Esophagus muscularis mucosa (tissue), 4 donors: ENCODE measurements at places on chromosomes 5 and 9. TPM values are rescaled to one million over a fixed set of nuclear protein-coding genes. Genes with fewer than 3 reads are reported as not detected.

DNA sequence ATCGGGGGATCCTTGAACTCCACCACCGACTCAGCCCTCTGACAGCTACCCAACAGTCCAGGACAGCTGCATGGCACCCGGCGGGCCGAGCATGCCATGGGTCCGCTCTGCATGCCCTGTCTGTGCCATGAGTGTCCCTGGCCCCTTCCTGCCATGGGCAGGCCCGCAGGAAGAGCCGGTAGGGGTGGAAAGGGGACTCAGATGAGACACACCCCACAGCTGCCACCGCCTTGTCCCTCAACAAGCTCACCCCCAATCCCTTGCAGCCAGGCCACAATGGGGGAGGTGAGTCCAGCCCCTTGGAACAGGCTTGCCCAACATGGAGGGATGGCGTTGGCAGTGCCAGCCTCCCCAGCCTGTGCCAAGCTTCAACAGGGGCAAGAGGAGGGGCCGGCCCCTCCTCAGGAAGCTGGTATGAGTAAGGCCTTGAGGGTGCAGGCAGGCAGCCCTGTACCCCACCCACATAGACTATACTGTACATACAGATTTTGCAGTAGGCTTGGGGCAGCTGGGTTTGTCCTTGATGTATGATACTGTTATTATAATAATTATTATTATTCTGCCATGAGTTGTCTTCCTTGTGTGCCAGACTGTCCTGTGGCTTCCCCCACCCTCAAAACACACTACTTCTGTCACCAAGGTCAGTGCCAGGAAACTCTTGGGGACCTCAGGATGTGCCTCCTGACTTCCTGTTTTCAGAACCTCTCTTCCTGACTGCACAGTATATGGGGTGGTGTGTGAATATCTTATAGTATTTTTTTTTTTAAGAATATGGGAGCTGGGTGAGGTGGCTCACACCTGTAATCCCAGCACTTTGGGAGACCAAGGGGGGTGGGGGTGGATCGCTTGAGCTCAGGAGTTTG is 12.0 kb upstream of the SLC34A1 start:
- H3K4me1 ChIP-seq: peaks cover 33% of the 10 kb centered on the region
- no peaks in the 10 kb centered on the region for H3K36me3 ChIP-seq
- no peak overlapping the region for H3K27ac ChIP-seq
- H3K4me3 ChIP-seq: no peak overlapping the region
- no peaks in the 10 kb centered on the region for H3K27me3 ChIP-seq
- DNase-seq: no peak

DNA sequence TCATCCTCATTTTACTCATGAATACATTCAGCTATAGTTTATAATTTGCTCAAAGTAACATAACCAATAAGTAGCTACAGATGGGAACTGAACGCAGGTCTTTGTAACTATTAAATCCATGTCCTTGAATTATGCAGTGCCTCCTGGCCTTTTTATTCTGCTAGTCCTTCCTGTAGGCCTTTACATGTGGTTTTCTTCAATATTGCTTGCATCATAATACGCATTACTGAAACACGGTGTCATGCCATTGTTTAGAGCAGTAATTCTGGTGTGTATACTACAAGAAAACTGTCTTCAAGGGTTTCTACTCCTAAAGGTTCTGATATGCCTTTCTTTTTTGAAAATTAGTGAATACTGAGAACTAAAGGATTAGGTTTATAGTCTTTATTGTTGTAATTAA is 20.7 kb downstream of the CWC27 start:
- DNase-seq: no peak
- no peaks in the 10 kb centered on the region for H3K4me1 ChIP-seq
- H3K27me3 ChIP-seq: no peaks in the 10 kb centered on the region
- peaks cover 17% of the 10 kb centered on the region for H3K36me3 ChIP-seq

GRCh38 chr5:57335092-57335660 is 147.4 kb downstream of the ACTBL2 start:
- no peak for DNase-seq
- H3K27me3 ChIP-seq: no peaks in the 10 kb centered on the region
- H3K27ac ChIP-seq: no peak overlapping the region
- H3K36me3 ChIP-seq: no peaks in the 10 kb centered on the region

- peak overlapping the region; percentile 90 for H3K27ac ChIP-seq
- H3K36me3 ChIP-seq: no peaks in the 10 kb centered on the region
- peaks cover 10% of the 10 kb centered on the region for H3K4me1 ChIP-seq
- no peak for DNase-seq
Measured at GRCh38 chr5:65482296-65482735, 596 bp upstream of the ADAMTS6 start.

DNA sequence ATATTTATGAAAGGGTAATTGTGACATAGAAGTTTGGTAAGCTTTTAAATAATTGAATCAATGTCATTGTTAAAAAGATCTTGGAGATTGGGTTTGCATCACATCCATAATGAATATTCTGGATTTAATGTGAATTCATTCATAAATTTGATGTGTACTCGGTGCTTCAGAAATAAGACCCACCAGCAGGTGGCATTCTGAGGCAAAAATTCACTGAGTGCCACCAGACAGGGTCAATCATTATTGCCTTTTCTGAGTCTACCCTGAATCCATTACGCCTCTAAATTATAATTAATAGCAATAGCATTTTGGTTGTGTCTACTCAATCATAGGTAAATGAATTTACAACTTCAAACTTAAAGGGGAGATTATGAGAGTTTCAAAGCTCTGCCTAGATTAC is 1.0 kb downstream of the TRPC7 start:
- no peaks in the 10 kb centered on the region for H3K36me3 ChIP-seq
- no peak overlapping the region for H3K4me3 ChIP-seq
- no peaks in the 10 kb centered on the region for H3K27me3 ChIP-seq
- no peak for DNase-seq
- H3K27ac ChIP-seq: no peak overlapping the region
- H3K4me1 ChIP-seq: no peaks in the 10 kb centered on the region

GRCh38 chr5:37804401-37804800 is 35.4 kb downstream of the GDNF start:
- no peak overlapping the region for H3K4me3 ChIP-seq
- H3K36me3 ChIP-seq: no peaks in the 10 kb centered on the region
- H3K27ac ChIP-seq: no peak overlapping the region
- H3K4me1 ChIP-seq: peaks cover 30% of the 10 kb centered on the region
- DNase-seq: no peak

- no peaks in the 10 kb centered on the region for H3K27me3 ChIP-seq
- H3K4me3 ChIP-seq: no peak overlapping the region
Measured at GRCh38 chr9:94127806-94128205, 43.5 kb downstream of the PTPDC1 start.

DNA sequence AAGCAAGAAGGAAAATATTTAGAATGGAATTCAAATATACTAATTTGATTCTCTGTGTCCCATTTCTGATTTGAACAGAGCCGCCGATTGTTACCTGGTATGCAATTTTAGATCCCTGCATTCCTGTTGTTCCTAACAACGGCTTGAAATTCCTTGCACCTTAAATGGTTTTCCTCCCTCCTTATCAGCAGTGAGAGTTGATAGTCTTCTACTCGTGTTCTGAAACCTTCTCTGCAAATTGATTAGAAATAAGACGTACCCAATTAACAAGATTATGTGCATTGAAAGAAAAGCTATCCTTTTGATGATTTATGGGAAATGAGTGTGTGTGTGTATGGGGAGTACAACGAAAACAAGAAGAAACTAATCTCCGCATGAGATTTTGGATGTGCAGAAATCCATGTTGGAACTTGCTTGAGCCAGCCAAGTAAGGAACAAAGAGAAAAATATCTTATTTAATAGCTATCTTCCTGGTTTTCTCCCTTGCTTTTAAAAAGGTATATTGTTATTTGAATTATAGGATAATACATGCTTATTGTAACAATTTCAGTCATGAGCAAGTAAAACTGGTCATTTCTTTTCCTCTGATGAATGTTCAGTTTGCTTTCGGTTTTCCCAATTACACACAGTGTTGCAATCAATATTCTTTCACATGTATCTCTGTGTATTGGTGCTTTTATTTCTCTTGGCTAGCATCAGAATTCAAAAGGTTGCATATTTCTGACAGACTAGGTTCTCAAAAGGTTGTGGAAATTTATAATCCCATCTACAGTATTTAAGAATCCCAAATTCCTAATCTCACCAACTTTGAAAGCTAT is 211.1 kb upstream of the ACTBL2 start:
- DNase-seq: no peak
- H3K36me3 ChIP-seq: no peaks in the 10 kb centered on the region
- peak overlapping the region; percentile 4 for H3K4me3 ChIP-seq

DNA sequence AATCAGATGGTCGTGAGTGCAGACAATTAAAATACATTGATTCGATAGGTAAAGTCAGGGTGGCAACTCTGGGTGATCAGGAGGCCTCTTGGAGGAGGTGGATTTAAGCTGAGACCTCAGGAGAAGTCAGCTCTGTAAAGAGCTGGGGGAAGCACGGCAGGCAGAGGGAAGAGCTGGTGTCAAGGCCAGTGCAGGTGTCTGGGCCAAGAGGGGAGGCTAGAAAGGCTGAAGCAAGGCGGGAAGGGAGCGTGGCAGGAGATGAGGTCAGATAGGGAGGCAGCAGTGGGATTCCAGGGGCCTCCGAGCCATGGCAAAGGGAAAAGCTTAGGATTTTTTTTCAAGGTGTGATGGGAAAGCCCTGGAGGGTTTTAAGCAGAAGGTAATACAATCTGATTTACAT is 178.7 kb downstream of the FSTL4 start:
- H3K27me3 ChIP-seq: no peaks in the 10 kb centered on the region
- H3K4me1 ChIP-seq: no peaks in the 10 kb centered on the region
- H3K27ac ChIP-seq: no peak overlapping the region
- no peak overlapping the region for H3K4me3 ChIP-seq

DNA sequence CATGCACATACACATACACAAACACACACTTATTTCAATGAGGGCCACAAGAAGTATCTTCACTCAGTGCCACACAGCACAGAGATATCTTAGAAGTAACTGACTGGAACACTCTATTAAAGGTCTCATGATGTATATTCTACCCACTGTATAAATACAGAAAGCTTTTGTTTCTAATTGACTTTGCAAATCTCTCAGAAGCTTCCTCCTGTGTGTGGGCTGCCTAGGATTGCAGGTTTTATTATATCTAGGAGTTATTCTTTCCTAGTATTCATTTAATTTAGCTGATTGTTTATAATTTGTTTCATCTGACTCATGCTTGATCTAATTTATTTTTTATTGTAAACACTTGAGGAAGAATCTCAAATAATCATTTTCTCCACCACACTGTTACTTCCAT is 262.4 kb upstream of the ACTBL2 start:
- H3K4me1 ChIP-seq: no peaks in the 10 kb centered on the region
- H3K27ac ChIP-seq: no peak overlapping the region
- H3K4me3 ChIP-seq: no peak overlapping the region
- H3K36me3 ChIP-seq: no peaks in the 10 kb centered on the region

DNA sequence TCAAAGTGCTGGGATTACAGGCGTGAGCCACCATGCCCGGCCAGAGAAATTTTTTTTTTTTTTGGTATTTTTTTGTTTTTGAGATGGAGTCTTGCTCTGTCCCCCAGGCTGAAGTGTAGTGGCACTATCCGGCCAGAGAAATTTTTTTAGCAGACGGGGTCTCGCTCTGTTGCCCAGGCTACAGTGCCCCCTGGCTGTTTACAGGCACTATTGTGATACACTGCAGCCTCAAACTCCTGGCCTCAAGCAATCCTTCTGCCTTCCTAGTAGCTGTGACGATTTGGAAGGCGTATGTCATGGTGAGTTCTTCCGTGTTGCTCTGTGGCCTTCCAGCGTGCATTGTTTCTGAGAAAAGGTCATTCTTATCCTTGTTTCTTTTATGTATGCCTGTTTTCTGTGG is 47.5 kb downstream of the CNOT6 start:
- H3K36me3 ChIP-seq: peaks cover 23% of the 10 kb centered on the region
- no peaks in the 10 kb centered on the region for H3K4me1 ChIP-seq
- H3K4me3 ChIP-seq: no peak overlapping the region
- no peak for DNase-seq

- no peaks in the 10 kb centered on the region for H3K36me3 ChIP-seq
- no peaks in the 10 kb centered on the region for H3K27me3 ChIP-seq
- DNase-seq: no peak
Measured at GRCh38 chr9:132748450-132748849, 78.2 kb downstream of the GTF3C4 start.

- H3K27me3 ChIP-seq: no peaks in the 10 kb centered on the region
- H3K27ac ChIP-seq: no peak overlapping the region
Measured at GRCh38 chr5:174903172-174903732, 178.9 kb downstream of the MSX2 start.

GRCh38 chr9:135023088-135023785 is 64.2 kb upstream of the OLFM1 start:
- no peaks in the 10 kb centered on the region for H3K4me1 ChIP-seq

GRCh38 chr5:136193322-136193935 is 467 bp upstream of the SMIM32 start:
- no peak overlapping the region for H3K27ac ChIP-seq
- H3K4me1 ChIP-seq: peaks cover 48% of the 10 kb centered on the region
- peaks cover 12% of the 10 kb centered on the region for H3K36me3 ChIP-seq
- H3K4me3 ChIP-seq: peak overlapping the region; percentile 51
- H3K27me3 ChIP-seq: peaks cover 24% of the 10 kb centered on the region
- DNase-seq: no peak

DNA sequence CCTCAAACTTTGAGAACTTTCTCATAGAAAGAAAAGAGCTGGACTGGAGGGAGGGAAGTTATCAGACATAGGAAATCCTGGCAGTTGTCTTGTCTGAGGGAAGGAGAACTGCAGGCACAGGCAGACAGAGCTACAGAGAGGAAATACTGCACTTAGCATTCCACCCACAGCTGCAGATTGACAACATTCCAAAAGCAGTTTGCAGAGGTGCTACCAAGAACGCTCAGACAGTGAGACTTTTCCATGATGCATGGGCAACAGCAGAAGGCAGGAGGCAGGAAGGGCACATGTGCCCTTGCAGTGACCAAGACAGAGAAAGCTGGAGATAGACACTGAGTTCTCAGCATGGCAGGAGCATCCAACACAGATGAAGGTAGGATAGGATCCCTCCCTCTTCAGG is 327.5 kb upstream of the ZNF462 start:
- H3K36me3 ChIP-seq: no peaks in the 10 kb centered on the region
- DNase-seq: no peak
- no peaks in the 10 kb centered on the region for H3K27me3 ChIP-seq
- H3K4me1 ChIP-seq: no peaks in the 10 kb centered on the region
- no peak overlapping the region for H3K4me3 ChIP-seq

- H3K4me3 ChIP-seq: no peak overlapping the region
- H3K27me3 ChIP-seq: no peaks in the 10 kb centered on the region
- DNase-seq: no peak
- H3K4me1 ChIP-seq: peaks cover 27% of the 10 kb centered on the region
Measured at GRCh38 chr5:176381423-176381822, 7.0 kb downstream of the NOP16 start.

PCDHAC2 gene
- 17.0 TPM for total RNA-seq

IFNK gene
- total RNA-seq: not detected

FBN2 gene
- 5.4 TPM for total RNA-seq

PCDHA9 gene
- 0.42 TPM for total RNA-seq

HEMGN gene
- not detected for total RNA-seq

NUTM2F gene
- not detected for total RNA-seq

SV2C gene
- total RNA-seq: 0.23 TPM

UIMC1 gene
- 34.7 TPM for total RNA-seq

PCDHA4 gene
- 0.45 TPM for total RNA-seq

RXRA gene
- total RNA-seq: 81.0 TPM

SLC4A9 gene
- not detected for total RNA-seq

C9 gene
- total RNA-seq: not detected

PROB1 gene
- 10.4 TPM for total RNA-seq
